ENCODE measurements at places on chromosomes 1 and 21.

GRCh38 chr1:117060441-117061317 is 553 bp downstream of the TTF2 start:
- no peak for DNase-seq

DNA sequence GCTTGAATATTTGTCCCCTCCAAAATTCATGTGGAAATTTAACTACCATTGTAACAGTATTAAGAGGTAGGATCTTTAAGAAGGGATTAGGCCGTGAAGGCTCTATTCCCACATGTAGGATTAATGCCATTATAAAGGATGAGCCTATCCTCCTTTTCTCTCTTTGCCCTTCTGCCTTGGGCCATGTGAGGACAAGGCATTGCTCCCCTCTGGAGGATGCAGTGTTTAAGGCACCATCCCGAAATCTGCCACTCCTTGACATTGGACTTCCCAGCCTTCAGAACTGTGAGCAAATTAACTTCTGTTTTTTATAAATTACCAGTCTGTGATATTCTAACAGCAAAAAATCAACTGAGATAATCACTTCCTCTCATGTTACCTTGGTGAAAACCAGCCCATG is 124.4 kb downstream of the TOMM20 start:
- DNase-seq: no peak

DNA sequence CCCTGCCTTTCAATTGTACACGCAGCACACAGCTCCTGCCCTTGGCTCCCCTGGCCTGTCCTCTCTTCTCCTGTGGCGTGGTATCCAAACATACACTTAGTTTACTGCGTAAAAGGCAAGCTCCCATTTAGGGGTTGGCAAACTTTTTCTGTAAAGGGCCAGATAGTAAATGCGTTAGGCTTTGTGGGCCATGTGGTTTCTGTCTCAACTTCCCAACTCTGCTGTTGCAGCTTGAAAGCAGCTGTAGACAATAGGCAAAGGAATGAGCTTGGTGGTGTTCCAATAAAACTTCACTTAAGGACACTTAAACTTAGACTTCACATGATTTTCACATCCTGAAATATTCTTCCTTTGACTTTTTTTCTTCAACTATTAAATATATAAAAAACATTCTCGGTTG is 63.3 kb downstream of the RHOU start:
- DNase-seq: no peak

- no peak for DNase-seq
Observed at GRCh38 chr1:167202049-167202448, 18.6 kb upstream of the POU2F1 start.

GRCh38 chr1:202250982-202251381 is 57.4 kb downstream of the LGR6 start:
- DNase-seq: no peak

Measured in skeletal muscle cell (primary cell).